ENCODE measurements at places on chromosomes 4 and X.

DNA sequence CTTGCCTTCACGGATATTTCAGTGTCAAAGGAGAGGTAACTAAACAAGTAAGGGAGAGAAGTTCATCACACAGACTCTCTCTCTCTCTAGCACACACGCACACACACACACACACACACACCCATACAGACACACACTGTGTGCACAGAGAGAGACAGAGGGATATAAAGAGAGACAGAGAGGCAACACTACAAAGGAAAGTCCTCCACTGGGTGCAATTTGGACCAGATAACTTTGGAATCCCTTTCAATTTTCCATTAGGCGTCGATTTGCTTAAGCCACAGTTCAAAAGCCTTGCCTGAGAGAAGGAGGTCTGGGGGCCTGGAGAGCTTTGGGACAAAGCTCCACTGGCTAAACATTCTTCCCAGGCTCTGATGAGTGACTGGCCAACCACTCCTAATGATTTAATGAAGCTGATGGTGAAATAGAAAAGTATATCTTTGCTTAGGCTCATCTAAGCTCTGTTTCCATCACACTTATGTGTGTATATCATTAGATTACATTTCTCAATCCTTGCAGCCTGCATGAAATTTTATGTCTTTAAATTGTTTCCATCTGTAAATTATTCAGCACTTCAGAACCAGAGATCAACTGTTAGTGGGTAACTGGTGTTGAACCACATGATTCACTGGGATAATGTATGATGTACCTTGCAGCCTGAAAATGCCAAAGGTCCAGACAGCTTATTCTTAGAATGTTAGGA lies 180.8 kb downstream of the MAGEB17 start:
- no peak for DNase-seq

- DNase-seq: no peak
Measured at GRCh38 chr4:173374588-173374987, 3.8 kb downstream of the SAP30 start.

DNA sequence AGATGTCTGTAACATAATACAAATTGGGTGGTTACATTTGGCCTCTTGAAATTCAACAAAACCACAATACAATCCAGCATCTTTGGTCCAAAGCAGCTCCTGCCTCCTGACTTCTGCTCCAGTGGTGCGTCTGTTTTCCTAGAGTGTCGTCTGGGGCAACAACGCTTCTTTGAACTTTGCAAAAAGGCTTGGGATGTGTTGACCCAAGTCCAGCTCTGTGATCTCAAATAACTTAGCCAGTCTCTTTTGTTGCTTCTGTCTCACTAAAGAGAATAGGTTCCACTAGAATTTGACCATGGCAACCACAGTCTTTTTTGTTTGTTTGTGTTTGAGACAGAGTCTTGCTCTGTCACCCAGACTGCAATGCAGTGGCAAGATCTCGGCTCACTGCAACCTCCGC lies 324.0 kb downstream of the DHRSX start:
- no peak for DNase-seq

DNA sequence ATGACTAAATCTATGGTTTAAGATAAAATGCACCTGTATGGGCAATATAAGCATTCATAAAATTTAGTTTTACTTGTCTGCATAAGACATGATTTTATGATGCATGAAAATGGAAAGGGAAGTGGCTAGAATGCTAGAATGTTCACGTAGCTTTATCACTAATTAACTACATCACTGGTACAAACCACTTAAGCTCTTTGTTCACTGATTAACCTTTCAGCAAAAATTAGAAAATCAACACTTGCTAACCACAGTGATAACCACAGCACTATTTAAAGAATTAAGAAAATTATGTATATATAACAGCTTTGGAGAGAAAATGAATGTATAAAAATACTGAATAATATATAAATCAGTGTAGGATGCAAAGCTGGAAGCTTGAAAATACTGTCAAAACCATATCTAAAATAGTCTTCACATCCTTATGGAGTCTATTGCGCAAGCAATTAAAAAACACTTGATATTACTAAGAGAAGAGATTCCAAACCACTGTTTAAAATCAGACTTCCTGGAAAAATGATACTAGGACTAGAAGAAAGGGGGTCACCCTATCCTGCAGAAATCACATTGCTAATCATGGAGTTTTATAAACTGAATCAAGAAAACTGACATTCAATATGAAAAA lies 51.9 kb downstream of the EFHC2 start:
- no peak for DNase-seq

- no peak for DNase-seq
Measured at GRCh38 chr4:157141976-157142375, 66.0 kb downstream of the GLRB start.

DNA sequence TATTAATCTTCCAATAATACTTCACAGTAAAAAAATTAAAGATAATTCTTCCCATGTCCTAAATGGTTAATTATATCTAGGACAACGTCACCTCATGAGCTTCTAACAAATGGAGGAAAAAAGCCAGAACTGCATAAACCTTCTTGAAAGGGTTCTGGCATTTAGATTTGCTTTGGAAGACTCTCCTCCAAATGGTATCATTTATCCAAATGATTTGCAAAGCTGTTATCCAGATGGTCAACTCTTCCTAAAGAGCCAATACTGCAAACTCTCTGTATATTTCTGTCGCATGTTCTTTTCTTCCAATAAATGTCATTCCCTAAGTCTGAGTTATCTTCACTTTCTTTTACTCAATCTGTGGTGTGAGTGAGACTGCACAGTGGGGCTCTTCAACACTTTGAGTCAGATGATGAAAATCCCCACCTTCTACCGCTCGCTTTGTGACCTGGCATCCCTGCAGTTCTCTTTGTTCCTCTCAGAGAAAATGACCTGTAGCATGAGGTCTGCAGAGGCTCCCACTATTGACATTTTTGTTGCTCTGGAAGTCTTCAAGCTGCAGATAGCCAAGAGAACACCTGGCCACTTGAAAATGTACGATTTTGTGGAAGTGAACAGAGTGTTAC lies 52.9 kb downstream of the TMEM150C start:
- DNase-seq: no peak

GRCh38 chrX:105150557-105150956 lies 69.9 kb downstream of the TEX13A start:
- no peak for DNase-seq

DNA sequence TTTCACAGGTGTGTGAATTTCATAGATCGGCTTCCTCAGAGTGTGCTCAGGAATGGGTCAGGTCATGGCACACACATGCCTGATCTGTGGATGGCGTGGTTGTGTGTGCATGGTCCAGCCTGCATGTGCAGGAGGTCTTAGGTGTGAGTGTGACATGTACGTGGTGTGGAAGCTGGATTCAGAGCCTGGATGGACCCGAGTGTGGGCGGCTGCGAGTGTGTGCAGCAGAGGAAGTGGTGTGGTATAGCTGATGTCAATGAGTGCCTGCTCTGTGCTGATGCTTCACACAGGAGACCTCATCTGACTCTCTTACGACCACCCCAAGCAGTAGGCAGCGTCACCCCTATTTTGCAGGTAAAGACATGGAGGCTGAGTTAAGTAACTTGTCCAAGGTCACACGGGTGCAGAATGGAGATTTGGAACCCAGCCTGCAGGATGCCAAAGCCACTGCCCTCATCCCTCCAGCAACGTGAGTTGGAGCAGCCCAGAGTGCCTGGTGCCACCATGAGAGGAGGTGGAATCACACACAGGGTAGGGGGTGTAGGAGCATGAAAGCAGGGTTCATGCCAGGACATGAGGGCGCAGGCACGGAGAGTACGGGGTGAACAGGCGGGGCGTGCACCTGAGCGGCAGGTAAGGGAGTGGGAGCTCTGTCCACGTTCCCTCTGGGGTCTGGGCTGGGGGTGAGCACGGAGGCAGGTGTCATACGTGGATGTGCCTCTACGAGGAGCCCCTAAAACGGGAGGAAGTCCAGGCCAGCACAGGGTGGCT lies 24.2 kb upstream of the C4orf50 start:
- DNase-seq: no peak

GRCh38 chr4:57405359-57405758 lies 295.2 kb upstream of the IGFBP7 start:
- no peak for DNase-seq

GRCh38 chr4:118327554-118328241 lies 25.1 kb downstream of the PRSS12 start:
- no peak for DNase-seq

DNA sequence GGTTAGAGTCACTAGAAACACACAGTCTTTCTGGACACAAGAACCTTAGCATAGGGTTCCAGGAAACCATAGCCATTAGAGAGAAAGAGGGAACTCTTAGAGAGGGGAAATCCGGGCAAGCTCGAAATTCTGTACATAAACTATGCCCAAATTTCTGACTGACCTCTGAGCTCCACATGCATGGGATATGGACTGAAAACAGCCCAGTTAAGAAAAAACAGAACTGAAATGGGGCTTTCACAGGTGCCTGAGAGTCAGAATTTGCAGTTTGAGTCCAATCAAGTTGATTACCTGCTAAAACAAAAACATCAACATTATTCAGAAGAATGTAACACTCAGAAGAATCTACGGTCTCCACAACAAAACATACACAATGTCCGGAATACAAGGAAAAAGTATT lies 13.1 kb downstream of the DCHS2 start:
- DNase-seq: no peak

GRCh38 chr4:102449751-102450352 lies 51.3 kb upstream of the NFKB1 start:
- DNase-seq: no peak

DNA sequence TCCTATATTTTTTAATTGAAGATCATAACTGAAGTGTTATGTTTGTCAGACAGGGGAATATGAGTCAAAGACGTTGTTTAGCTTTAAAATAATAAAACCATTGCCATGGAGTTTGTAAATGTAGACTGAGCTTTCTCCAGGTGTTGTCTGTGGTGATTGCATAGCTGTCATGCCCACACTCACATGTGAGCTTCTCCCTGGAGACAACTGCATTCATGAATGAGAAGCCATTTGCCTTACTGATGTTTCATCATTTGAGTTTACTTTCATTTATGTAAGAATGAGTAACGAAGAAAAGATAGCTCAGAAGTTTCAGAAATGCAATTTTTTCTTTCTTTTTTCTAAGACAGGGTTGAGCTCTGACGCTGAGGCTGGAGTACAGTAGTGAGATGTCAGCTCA lies 339.1 kb downstream of the GALNTL6 start:
- no peak for DNase-seq

GRCh38 chr4:180261346-180261745 lies 1981.9 kb upstream of the TENM3 start:
- DNase-seq: no peak

DNA sequence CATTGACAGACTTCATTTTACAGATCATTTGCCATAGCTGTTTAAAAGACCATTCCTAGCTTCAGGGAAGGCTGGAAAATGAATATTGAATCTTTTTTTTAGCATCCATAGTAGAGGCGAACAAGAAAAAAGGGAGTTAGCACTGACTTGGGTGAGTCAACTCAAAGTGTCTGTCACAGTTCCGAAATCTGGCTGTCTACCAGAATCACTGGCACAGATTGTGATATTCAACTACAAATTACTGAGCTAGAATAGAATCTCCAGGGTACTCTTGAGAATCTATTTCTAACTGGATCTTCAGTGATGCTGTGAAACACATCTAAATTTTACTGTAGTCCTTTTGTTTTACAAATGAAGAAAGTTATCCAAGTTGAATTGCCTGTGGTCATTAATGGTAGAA lies 31.5 kb downstream of the SEC24B start:
- DNase-seq: no peak

GRCh38 chr4:77600521-77601451 lies 4.8 kb upstream of the CXCL13 start:
- DNase-seq: no peak

DNA sequence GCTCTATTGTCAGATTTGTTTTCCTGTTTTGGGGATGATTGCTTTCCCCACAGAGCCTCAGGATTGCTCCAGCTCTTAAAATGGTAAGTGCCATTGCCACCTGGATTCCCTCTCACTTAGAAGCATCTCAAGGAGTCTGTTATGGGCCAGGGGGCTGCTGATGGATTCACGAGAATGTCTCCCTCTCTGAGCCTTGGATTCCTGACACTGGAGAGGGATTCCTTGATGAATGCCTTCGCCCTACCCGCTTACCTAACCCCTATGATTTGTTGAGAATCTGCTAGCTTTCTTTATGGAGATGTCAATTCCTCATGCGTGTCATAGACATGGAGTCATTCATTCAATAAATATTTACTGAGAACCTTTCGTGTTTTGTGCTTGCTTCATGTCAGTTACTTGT lies 36.9 kb upstream of the TENM3 start:
- no peak for DNase-seq

DNA sequence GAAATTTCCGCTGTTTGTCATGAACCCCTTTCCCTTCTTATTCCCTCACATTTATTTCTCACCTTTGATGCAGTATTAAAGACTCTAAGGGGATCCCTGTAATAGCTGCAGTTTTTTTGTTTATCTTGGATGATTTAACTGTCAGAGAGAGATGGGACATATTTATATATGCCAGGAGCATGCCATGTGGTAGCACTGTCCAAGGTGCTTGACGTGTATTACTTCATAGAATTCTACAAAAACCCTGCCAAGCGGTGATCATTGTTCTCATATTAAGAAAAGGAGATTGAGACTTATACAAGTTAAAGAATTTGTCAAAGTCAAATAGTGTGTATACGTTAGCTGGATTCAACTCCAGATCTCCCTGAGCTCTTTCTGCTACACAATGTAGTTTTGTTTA lies 78.2 kb downstream of the SPRY1 start:
- no peak for DNase-seq

GRCh38 chr4:111269439-111269838 lies 646.6 kb upstream of the PITX2 start:
- DNase-seq: no peak

GRCh38 chr4:113322736-113323135 lies 273.3 kb downstream of the ANK2 start:
- no peak for DNase-seq

DNA sequence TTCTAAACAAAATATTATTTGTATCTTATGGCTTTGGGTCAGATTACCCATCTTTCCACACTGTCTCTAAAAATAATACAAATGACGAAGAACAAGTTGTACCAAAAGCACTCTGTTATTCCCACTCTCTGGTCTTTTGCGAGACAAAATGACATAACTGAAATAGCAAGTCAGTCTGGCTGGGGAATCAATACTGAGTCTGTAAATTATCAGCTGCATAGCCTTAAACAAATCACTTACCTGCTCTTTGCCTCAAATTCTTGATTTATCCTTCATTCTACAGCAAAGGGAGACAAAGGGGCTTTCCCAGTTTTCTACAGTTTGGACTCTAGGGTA lies 40.9 kb downstream of the SOWAHB start:
- DNase-seq: no peak
